Fibroblast of skin of abdomen (primary cell): ENCODE measurements at places on chromosomes 12 and 14.
A peak's percentile ranks its signal among the peaks of the same experiment; 100 is the strongest.

- DNase-seq: peak; percentile 83
These were observed 92.5 kb downstream of the DPF3 start for GRCh38 chr14:72801381-72801812.

GRCh38 chr12:89947437-89948270, 239.0 kb upstream of the ATP2B1 start:
- DNase-seq: peak; percentile 93

DNA sequence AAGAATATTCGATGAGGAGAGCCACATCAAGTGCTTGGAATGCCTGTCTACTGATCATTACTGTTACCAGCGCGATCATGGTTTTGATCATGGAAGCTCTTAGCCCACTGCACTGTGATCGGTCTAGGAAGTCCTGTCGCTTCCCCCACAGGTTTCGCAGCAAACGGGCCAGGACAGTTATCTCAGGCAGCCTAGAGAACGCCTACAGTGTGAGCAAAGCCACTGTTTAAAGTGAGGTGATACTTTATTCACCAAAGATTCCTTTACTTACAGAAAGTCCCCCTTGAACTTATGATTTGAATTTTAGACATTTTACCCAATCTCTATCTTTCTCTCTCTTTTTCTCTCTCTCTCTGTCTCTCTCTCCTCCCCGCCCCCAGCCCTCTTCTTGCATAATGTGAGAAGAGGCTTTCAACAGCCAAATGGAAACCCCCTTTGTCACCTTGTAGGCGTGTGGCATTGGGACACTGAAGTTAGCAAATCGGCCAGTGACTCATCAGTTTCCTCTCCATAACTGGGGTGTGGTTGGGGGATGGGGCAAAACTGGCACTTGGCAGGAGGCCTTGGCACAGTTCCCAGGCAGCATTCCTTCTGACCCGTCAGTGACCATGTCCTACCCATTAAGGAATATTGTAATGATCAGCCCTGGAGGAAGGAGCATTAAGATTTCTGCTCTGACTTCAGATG, 214.8 kb downstream of the CHST11 start:
- DNase-seq: peak; percentile 88

GRCh38 chr14:97977651-97978261, 1180.6 kb downstream of the VRK1 start:
- DNase-seq: peak; percentile 70

DNA sequence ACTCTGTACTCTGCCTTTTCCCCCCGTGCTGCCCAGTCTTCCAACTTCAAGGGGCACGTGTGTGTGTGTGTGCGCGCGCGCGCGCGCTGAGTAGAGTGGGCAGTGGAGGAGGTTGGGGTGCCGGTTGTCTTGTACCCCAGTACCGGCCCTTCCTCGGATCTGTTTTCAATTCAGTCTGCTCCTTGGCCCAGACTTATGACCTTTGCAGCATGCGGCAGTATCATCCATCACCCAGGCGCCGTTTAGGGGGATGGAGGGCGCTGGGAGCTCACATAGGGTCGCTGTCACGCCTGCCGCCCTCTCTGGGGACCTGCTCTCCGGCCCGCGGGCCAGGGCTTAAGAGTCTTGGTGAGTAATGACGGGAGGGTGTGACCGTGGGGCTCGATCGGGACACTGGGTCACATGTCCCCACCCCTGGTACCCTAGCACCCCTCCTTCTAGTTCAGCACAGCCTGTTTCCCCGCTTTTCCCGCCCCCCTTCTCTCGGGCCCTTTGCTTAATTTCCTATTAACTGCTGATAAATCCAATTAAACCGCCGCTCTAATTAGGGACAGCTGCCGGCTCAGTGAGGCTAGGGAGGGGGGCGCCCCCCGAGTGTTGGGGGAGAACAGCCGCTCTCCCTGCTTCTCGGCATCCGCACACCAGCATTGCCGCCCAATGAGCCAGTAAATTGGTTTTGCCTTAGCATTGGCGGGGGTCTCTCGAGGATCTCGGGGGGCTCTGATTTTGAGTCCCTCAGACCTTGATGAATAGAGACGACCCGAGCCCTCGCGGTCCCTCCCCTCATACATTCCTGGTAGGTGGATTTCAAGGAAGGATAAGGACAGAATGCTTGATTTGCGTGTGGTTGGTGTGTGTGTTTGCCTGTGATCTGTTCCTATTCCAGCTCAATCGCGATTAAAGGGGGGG, 9.3 kb downstream of the STAC3 start:
- no peak for DNase-seq

GRCh38 chr12:6444704-6445688, at the start of gene CD27:
TSS of gene CD27 (plus strand) at chr12:6444955. CDS start at chr12:6445096, 141 bp downstream.
- DNase-seq: no peak

GRCh38 chr12:121568971-121569751, 11.7 kb downstream of the KDM2B start:
- DNase-seq: peak; percentile 38

DNA sequence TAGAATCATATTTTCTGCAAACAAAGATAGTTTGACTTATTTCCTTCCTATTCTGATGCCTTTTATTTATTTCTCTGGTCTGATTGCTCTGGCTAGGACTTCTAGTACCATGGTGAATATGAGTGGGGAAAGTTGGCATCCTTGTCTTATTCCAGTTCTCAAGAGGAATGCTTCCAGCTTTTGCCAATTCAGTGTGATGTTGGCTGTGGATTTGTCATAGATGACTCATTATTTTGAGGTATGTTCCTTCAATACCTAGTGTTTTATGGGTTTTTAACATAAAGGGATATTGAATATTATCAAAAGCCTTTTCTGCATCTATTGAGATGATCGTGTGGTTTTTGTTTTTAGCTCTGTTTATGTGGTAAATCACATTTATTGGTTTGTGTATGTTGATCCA, 139.4 kb upstream of the CNTN1 start:
- no peak for DNase-seq
